Muscle of arm (tissue), 14 donors: ENCODE measurements at places on chromosomes 1 and 21. TPM values are rescaled to one million over a fixed set of nuclear protein-coding genes. Genes with fewer than 3 reads are reported as not detected.

Gene JAM2
- polyA plus RNA-seq: 56.1 TPM

Gene HES5
- 0.78 TPM for polyA plus RNA-seq

Gene ACP6
- 9.4 TPM for polyA plus RNA-seq

Gene ADAMTSL4
- 50.7 TPM for polyA plus RNA-seq

Gene INKA2
- polyA plus RNA-seq: 79.0 TPM

Gene TIE1
- not detected for polyA plus RNA-seq

Gene C1orf87
- polyA plus RNA-seq: not detected

Gene CFHR1
- 0.43 TPM for polyA plus RNA-seq
